ENCODE measurements at places on chromosomes 3 and 15. TPM values are rescaled to one million over a fixed set of nuclear protein-coding genes. Genes with fewer than 3 reads are reported as not detected.

DNA sequence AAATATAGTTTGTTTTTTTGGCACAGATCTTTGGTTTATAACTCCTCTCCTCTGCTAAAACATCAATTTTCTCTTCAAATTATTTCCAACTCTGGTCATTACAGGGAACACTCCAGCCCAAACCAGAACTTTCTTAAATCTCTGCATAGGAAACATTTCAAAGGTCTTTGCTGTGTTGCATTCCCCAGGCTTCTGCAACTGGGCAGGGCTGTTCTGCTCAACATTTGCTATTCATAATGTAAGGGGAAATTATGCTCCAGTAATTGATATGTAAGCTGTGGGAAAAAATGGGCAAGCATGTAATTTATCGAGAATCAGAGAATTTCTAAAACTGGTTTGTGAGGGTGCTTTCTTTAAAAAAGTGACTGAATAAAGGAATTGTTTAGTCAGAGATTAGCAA, 410.4 kb downstream of the TUSC7 start:
- DNase-seq, result no peak

GRCh38 chr3:46897031-46897430, 19.5 kb downstream of the PTH1R start:
- DNase-seq, result no peak

DNA sequence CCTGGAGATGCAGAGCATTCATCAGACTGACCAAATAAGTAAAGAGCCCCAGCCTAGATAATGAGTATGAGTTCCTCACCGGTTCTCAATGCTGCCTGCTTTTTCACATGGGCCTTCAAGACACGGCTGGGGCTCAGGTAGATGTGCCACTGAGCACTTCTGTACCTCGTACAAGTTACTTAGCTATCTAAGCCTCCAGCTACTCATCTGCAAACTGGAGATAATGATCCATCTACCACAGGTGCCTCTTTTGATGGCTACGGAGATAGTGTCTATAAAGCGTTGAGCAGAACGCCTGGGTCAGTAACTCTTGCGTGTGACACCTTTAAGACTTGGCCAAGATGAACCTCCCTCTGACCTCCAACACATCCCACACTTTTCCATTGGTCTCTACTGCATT, 56.3 kb downstream of the CCR4 start:
- DNase-seq, result no peak

- DNase-seq, result no peak
These were observed 106.2 kb upstream of the MCTP2 start for GRCh38 chr15:94125156-94125555.

- DNase-seq, result no peak
These were observed 119.3 kb upstream of the SLC7A14 start for GRCh38 chr3:170705131-170705530.

GRCh38 chr15:60568301-60568742, 89.4 kb upstream of the ICE2 start:
- no peak for DNase-seq

DNA sequence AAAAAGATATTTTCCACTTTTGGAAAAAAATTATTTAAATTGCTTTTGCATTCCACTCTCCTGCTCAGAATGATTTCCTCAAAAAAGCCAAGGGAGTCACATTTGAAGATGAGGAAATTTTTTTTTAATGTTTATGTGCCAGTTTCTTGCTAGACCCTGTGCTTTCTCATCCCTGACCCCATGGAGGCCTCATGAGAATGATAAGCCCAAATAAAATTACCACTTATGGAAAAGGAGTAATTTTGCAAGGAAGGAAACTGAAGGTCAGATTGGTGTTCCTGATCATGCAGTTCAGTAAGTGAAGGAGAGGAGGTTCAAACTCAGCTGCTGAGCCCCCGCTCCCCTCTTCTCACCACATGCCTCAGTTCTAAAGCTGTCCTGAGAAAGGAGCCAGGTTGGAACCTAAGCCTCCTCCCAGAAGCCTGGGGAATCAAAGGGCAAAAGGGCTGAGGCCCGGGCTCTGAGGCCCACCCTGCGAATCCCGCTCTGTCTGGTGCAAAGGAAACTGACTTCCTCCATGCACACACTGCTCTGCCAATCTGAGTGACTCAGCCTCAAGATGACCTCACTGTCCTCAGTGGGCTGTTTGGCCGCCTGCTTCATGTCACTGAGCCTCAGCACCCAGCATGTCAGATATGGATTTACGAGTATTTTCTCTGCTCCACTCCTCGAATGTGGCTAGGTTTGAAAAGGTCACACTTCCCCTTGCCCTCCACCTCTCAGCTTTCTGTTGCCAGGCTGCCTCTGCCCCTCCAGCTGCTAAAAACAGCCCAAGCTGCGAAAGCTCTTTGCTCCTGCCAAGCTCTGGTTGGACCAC, 56.9 kb upstream of the FLNB start:
- no peak for DNase-seq

GRCh38 chr3:61912158-61912557, 350.8 kb downstream of the PTPRG start:
- DNase-seq, result no peak

DNA sequence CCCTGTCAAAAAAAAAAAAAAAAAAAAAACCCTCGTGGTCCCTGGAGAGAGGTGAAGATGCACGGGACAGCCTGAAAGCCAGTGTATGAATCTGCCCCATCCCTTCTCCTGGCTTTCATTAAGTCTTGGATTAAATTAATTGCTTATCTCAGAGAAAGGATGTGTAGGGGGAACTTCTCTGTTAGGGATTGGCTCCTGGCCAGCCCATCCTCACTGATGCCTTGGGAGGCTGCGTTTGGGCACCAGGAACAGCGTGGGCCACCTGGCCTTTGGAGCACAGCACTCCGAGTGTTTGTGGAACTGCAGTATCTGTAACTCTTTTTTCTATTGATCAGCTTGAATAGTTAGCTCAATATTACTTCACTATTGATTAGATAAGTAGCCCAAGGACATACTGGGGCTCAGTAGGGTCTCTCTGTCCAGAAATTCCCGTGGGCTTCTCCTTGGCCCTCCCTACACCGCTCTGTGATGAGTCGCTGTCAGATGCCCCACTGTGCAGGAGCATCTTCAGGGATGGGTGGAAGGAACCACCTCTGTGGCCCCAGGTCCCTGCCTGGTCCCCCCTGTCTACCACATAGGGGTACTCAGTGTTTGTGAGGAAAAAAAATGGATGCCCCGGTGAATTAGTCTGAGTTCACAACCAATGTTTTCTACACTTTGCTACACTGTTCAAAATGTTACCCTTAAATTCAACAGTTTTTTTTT, 2.0 kb downstream of the PXYLP1 start:
- no peak for DNase-seq

DNA sequence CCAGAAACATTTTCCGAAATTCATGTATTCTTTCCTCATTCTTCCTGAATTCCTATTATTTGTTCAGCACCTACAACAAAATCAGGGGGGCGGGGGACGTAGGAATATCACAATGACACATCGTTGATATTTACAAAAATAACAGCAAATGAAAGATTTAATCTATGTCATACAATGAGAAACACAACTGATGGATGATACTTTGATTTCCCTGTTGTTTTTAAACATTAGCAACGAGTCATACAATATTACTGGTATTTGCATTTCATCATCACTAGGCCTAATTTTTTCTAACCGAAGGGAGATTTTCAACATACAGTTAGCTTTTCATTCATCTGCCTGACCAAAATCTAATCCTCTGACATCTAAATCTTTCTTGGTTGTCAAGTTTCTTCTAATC, 45.3 kb upstream of the INO80 start:
- DNase-seq, result no peak

DNA sequence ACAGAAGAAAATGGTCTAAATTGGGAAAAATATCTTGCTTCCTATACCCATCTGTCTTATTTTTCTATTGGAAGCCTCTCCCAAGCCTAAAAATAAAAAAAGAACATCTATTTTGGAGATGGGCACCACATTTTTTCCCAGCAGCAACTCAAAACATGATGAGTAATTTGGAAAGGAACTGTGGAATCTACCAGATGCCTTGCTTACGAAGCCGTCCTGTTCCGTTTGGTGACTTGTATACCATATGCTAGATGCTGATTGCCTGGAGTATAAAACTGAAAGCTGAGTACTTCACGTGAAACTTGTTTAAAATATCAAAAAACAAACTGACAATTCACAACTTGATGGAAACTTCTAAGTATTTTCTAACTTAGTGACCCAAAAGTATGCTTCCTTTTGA, 491.0 kb downstream of the ROBO2 start:
- no peak for DNase-seq

- no peak for DNase-seq
These were observed 45.2 kb downstream of the RPN1 start for GRCh38 chr3:128605091-128606046.

DNA sequence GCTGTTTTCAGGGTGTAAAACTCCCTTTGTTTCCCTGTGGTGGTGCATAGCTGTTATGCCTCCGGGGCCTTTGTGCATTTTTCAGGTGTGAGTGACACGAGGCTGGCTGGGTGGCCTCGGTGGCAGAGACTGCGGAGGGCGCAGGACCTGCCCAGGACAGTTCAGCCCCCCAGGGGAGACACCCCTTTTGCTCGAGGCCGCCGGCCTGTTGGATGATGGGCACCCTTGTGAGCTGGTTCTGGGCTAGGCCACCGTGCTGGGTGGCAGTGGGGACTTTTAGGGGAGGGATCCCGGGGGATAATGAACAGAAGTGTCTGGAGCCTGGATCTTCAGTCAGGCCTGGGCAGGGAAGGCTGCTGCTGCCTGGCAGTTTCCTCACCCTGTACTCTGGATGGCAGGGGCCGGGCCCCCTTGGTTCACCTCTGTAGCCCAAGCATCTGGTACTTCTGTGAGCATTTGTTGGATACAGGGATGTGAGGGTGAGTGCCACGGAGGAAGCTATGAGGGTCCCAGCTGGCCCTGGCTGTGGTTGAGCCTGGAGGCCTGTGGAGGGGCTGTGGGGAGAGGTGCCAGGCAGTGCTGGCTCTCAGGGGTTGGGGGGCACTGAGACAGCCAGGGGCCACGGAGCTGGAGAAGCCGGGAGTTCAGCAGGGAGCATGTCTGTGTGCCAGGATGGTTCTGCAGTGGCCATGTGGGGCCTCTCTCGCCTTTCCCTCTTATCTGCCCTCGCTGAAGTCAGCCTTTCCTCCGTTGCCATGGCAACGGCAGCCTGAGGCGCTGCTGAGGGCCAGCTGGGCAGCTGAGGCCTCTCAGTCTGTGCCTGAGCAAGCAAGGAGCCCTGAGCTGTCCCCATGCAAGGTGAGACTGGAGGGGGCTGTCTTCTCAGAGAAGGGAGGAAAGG, 49.0 kb downstream of the KY start:
- DNase-seq, result peak; percentile 77

GRCh38 chr3:53845103-53845880, 927 bp downstream of the CHDH start:
- peak; percentile 62 for DNase-seq

DNA sequence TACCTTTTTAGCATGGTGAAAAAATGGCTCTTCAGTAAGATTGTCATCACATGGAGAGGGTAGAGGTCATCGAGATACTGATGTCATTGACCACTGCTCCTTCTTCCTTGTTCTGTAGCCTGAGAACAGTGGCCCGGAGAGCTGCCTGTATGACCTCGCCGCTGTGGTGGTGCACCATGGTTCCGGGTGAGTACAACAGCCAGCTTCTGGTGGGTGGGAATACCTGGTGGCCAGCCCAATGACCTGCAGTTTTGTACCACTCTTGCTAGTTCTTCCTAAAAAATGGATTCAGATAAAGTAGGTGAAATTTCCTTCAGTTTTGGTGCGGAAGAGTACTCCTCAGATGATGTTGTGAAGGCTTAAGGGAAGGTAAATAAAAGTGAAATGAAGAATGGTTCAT, 8.4 kb upstream of the FBXL22 start:
- DNase-seq, result no peak

GRCh38 chr15:68375716-68376220, 56.2 kb downstream of the ITGA11 start:
- no peak for DNase-seq

DNA sequence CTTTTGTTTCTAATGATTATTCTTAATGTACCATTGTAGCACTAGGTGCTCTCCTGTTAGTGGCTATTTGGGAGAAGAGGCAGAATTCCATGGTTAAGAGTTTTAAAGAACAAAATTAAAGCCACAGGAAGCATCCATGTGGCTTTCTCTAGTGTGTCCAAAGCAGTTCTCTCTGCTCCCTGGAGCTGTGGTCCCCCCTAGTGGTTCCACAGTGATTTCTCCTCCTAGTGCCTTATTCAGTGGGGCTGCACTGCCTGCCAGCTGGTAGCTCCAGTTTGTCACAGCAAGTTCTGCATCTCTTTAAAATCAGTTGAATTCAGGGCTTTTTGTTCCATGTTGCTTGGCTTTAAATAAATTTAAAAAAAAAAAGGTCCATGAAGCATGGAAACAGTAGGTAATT, 39.6 kb upstream of the FAM98B start:
- DNase-seq, result peak; percentile 41

DNA sequence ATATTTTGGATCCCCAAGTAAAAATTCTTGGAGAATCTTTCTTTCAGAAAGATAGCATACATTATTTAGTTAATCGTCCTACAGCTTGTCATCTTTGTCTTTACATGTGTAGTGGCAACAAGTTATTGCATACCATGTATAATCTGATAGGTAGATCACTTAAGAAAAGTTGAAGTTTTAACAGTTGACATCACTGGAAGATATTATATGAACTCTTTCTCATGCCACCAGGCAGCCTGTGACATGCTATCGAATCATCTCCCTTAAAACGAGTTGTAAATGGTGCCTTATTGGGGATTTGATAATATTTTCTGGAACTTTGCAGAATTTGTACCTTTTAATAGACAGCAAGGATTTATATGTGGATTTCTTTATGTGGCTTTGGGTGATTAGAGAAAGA, 8.7 kb downstream of the U2SURP start:
- no peak for DNase-seq

GRCh38 chr15:35304389-35304788, 219.3 kb upstream of the NANOGP8 start:
- no peak for DNase-seq

- DNase-seq, result peak; percentile 52
These were observed 9.4 kb upstream of the MESP1 start for GRCh38 chr15:89760303-89761008.

GRCh38 chr3:43203022-43203421, 83.3 kb upstream of the SNRK start:
- DNase-seq, result no peak

DNA sequence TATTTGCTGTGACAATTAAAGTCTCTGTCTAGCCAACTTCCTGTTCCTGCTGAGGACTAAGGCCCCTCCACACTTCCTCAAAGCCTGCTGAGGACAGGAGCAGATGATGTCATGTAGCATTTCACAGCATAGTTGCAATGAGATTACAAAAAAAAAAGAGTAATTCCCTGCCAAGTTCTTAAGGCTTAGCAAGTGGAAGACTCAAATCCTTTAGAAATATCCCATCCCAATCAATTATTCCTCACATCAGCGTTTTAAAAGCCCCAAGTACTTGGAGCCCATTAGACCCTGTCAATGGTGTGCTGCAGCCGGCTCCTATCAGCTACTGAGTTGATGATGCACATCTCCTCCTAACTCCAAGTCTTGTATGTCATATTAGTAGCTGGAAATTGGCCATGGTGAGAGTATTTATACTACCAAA, 51.7 kb downstream of the TRANK1 start:
- DNase-seq, result peak; percentile 47

ARL14 gene
- 0.17 TPM for polyA plus RNA-seq

SLC22A14 gene
- 0.90 TPM for polyA plus RNA-seq

IQCF5 gene
- not detected for polyA plus RNA-seq

TMIE gene
- polyA plus RNA-seq, result 0.90 TPM

TIMP4 gene
- polyA plus RNA-seq, result 1.1 TPM

GOLGA8J gene
- 2.5 TPM for polyA plus RNA-seq

GAP43 gene
- 0.60 TPM for polyA plus RNA-seq

SUCNR1 gene
- 6.5 TPM for polyA plus RNA-seq
